ENCODE measurements at places on chromosomes 3 and 15. TPM values are rescaled to one million over a fixed set of nuclear protein-coding genes. Genes with fewer than 3 reads are reported as not detected.
A peak's percentile ranks its signal among the peaks of the same experiment; 100 is the strongest.

The STRA6 gene
- total RNA-seq = 13.6 TPM

The ACSBG1 gene
- total RNA-seq = 0.08 TPM

The ST8SIA2 gene
- total RNA-seq = 0.87 TPM

The U2SURP gene
- total RNA-seq = 86.1 TPM

DNA sequence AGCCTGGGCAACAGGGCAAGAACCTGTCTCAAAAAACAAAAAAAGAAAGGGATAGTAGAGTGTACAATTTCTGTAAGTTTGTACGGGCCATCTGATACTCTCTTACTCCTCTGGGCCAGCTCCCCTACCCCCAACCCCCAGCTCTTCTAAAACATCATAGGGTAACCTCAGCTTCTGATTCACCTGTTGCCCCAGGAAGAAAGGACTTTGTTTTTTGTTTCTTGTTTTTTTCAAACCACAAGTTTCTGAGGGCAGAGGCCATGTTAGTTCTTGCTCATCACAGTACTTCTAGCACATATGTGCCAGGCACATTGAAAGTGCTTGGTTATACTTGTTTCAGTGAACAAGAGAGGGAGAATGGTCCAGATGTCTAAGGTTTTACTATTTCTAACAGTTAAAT, 20.2 kb downstream of the ATOSA start:
- H3K27me3 ChIP-seq = no peaks in the 10 kb centered on the region
- no peaks in the 10 kb centered on the region for H3K4me1 ChIP-seq
- no peak for DNase-seq
- no peak overlapping the region for H3K4me3 ChIP-seq
- H3K36me3 ChIP-seq = no peaks in the 10 kb centered on the region
- H3K27ac ChIP-seq = no peak overlapping the region

GRCh38 chr15:56467616-56468015, 2.7 kb upstream of the MNS1 start:
- H3K36me3 ChIP-seq = no peaks in the 10 kb centered on the region
- H3K4me1 ChIP-seq = no peaks in the 10 kb centered on the region
- H3K27ac ChIP-seq = no peak overlapping the region

GRCh38 chr3:12963922-12964701, 109.1 kb downstream of the IQSEC1 start:
- H3K27me3 ChIP-seq = no peaks in the 10 kb centered on the region
- no peak overlapping the region for H3K4me3 ChIP-seq
- DNase-seq = no peak
- H3K27ac ChIP-seq = peak overlapping the region; percentile 58
- H3K36me3 ChIP-seq = no peaks in the 10 kb centered on the region

DNA sequence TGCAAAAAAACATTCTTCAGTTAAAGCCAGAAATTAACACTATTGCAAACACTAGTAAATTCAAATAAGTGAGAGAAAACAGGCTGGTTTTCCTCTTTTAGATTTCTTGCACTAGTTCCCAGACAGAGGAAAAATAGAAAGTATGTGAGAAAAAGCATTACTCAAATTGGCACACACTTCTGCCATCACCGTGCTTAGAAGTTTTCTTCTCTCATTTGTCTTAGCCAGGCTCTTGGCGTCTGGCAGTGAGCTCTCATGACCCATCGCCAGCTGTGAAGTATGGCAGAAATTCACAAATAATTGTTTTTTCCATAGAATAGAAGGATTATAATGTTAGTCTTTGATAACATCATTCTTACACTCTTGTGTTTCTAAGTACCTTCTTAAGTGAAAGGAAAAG, 515.9 kb downstream of the GBE1 start:
- H3K27ac ChIP-seq = no peak overlapping the region
- no peak overlapping the region for H3K4me3 ChIP-seq
- peaks cover 8% of the 10 kb centered on the region for H3K4me1 ChIP-seq
- no peak for DNase-seq

DNA sequence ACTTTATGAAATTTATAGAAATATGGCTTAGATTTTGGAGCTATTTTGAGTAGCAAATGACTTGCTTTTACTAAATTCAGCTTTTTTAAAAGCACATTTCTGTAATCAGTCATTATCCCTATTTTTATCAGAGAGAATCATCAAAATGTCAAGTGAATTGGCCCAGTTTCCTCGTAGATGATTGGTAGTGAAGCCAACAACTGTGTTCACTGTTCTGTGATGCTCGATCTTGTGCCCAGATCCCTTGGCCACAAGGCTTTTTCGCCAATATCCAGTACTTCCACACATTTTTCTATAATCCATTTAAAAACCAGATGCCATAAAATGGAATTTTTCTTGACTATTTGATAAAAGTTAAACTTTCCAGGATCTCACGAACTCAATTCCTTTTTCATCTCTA, 336.5 kb downstream of the ZNF385D start:
- no peak overlapping the region for H3K27ac ChIP-seq
- H3K4me3 ChIP-seq = no peak overlapping the region
- DNase-seq = no peak
- no peaks in the 10 kb centered on the region for H3K36me3 ChIP-seq

GRCh38 chr15:62841891-62842559, 200.5 kb upstream of the TPM1 start:
- H3K4me3 ChIP-seq = no peak overlapping the region
- no peaks in the 10 kb centered on the region for H3K36me3 ChIP-seq
- DNase-seq = no peak
- no peak overlapping the region for H3K27ac ChIP-seq

DNA sequence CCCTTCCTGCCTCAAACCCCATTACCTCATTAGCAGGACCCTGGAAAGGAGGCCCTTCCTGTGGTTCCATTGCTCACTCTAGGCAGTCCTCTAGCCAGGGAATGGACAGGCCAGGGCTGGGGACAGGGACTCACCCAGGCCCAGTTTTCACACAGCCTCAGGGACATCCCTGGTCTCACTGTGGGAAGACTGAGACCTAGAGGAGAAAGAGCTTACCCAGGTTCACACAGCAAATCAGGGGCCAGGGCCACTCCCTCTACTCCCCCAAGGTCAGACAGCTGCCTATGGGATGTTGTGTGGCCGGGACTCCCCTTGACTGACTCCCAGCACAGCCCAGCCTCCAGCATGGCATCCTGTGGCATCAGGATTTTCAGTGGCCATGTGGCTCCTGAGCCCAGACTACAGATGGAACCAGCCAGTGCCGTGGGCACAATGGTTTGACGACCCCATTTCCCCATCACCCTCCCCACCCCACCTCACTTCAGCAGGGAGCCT, 49.3 kb downstream of the ADAMTS7 start:
- no peak overlapping the region for H3K27ac ChIP-seq
- no peak overlapping the region for H3K4me3 ChIP-seq
- no peaks in the 10 kb centered on the region for H3K36me3 ChIP-seq
- H3K27me3 ChIP-seq = no peaks in the 10 kb centered on the region

GRCh38 chr3:105322570-105323273, 44.0 kb upstream of the ALCAM start:
- DNase-seq = no peak
- H3K4me1 ChIP-seq = no peaks in the 10 kb centered on the region
- H3K4me3 ChIP-seq = no peak overlapping the region
- H3K36me3 ChIP-seq = no peaks in the 10 kb centered on the region
- no peak overlapping the region for H3K27ac ChIP-seq

DNA sequence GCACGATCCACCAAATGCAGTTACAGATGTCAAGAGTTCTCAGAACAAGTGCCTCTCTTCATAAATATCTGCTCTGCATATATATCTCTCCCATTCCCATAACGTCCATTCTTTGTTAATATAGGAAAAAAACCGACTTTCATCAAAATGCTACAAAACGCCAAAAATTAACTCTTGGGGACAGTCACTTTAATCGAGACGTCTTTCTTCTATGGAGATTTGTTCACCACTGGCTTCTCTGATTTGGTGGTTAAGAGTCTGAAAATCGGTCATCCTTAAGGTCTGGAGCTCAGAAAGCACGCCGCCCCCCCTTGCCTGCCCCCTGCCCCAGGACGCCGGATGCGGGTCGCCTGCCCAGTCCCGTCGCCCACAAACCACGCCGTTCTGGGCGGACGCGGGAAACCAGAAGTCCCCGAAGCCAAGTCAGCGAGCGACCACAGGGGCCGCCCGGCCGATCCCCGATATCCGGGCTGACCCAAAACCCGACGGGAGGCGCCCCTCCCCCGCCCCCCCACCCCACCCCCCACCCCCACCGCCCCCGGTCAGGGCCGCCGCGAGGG, 252.7 kb downstream of the TJP1 start:
- peaks cover 11% of the 10 kb centered on the region for H3K4me1 ChIP-seq
- peaks cover 57% of the 10 kb centered on the region for H3K27me3 ChIP-seq
- H3K36me3 ChIP-seq = no peaks in the 10 kb centered on the region
- no peak overlapping the region for H3K4me3 ChIP-seq
- no peak overlapping the region for H3K27ac ChIP-seq

GRCh38 chr15:20349774-20350498, 191.7 kb downstream of the GOLGA6L6 start:
- H3K4me1 ChIP-seq = no peaks in the 10 kb centered on the region
- H3K36me3 ChIP-seq = no peaks in the 10 kb centered on the region
- H3K27ac ChIP-seq = no peak overlapping the region

DNA sequence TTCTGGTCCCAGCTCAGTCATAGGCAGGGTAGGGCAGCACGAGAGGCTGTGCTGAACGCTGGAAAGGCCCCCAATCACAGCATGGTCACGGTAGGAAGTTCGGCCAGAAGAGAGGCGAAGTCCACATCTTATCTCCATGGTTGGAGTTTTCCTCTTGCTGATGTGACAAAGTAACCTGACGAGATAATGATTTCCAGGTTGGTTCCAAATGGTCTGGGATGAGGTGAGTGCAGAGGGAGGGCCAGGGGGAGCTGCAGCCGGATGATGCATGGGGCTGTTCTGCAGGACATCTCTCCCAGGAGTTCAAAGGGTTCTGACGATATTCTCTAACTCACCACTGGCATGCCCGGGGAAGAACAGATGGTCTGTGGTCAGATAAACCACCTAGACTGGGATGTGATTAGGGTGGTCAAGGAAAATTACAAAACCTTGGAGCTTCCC, 83.2 kb upstream of the WNT5A start:
- peak; percentile 62 for DNase-seq
- no peaks in the 10 kb centered on the region for H3K36me3 ChIP-seq
- H3K4me3 ChIP-seq = no peak overlapping the region
- H3K27ac ChIP-seq = peak overlapping the region; percentile 79
- no peaks in the 10 kb centered on the region for H3K27me3 ChIP-seq

GRCh38 chr3:178618197-178618596, 82.0 kb downstream of the KCNMB2 start:
- DNase-seq = peak; percentile 37
- H3K27me3 ChIP-seq = no peaks in the 10 kb centered on the region
- no peaks in the 10 kb centered on the region for H3K36me3 ChIP-seq
- no peaks in the 10 kb centered on the region for H3K4me1 ChIP-seq
- no peak overlapping the region for H3K27ac ChIP-seq

DNA sequence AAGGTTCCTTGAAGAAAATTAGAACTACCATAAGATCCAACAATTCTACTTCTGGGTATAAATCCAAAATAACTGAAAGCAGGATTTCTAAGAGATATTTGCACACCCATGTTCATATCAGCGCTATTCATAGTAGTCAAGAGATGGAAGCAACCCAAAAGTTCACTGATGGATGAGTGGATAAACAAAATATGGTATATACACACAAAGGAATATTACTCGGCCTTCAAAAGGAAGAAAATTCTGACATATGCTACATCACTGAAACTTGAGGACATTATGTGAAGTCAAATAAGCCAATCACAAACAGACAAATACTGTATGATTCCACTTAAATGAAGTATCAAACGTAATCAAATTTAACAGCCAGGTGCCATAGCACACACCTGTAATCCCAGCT, 13.1 kb downstream of the DET1 start:
- H3K36me3 ChIP-seq = no peaks in the 10 kb centered on the region
- H3K27me3 ChIP-seq = no peaks in the 10 kb centered on the region
- no peak overlapping the region for H3K27ac ChIP-seq

DNA sequence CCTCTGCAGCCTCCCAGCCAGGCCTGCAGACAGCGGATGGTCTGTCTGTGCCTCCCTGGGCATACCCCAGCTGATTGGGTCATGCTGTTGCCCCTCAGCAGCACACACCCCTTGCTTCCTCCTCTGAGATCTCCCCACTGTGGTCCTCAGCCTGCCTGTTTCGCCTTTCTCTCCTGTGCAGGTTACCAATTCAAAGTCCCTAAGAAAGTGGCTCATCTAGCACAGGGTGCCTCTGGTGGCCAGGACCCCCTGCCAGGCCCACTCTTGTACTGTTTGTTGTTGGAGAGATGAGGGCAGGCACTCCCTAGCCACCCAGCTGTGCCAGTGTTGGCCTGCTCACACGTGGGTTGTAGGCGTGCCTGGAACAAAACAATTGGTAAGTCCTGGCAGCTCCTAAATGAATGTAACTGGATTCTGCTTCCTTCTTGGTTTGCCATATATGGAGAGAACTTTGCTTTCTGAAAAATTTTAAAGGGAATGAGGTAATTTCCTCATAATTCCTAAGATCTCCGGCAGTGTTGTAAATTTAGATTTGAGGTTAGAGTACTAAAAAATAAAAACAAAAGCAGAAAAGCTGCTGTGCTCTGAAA, 213.2 kb upstream of the IL12A start:
- H3K27me3 ChIP-seq = no peaks in the 10 kb centered on the region
- no peak overlapping the region for H3K27ac ChIP-seq
- no peak for DNase-seq
- no peaks in the 10 kb centered on the region for H3K36me3 ChIP-seq
- H3K4me3 ChIP-seq = no peak overlapping the region
- H3K4me1 ChIP-seq = no peaks in the 10 kb centered on the region

GRCh38 chr3:47711596-47711995, 70.1 kb downstream of the SMARCC1 start:
- H3K4me3 ChIP-seq = no peak overlapping the region
- no peaks in the 10 kb centered on the region for H3K27me3 ChIP-seq
- H3K36me3 ChIP-seq = peaks cover 5% of the 10 kb centered on the region
- no peak overlapping the region for H3K27ac ChIP-seq

GRCh38 chr3:33117461-33117860, 3.6 kb downstream of the CRTAP start:
- H3K27ac ChIP-seq = no peak overlapping the region
- DNase-seq = no peak
- H3K36me3 ChIP-seq = no peaks in the 10 kb centered on the region

DNA sequence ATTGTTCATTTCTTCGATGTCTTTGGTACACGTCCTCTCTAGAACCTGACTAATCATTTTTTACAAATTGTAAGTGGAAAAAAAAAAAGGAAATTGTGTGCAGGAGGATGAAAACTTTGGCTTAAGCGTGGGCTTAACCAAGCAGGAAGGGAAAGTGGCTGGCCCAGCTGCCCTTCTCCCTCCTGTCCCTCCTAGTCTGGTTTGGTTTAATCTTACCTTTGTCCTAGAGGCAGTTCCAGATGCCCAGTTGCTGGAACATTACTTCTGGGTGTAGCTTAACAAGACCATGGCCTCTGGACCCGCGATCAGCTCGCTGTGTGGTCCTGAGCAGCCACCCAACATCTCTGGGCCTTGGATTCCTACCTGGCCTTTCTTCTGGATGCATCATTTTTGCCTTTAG, 15.4 kb downstream of the PAQR5 start:
- H3K4me1 ChIP-seq = peaks cover 3% of the 10 kb centered on the region
- no peak overlapping the region for H3K4me3 ChIP-seq

- H3K36me3 ChIP-seq = no peaks in the 10 kb centered on the region
- no peaks in the 10 kb centered on the region for H3K27me3 ChIP-seq
Observed at GRCh38 chr3:72887705-72888545, at the start of gene GXYLT2. GXYLT2 (plus strand) TSS chr3:72888046; CDS start chr3:72888234, 188 bp downstream.

- no peak for DNase-seq
- H3K36me3 ChIP-seq = no peaks in the 10 kb centered on the region
- H3K27me3 ChIP-seq = no peaks in the 10 kb centered on the region
- H3K4me3 ChIP-seq = no peak overlapping the region
- no peak overlapping the region for H3K27ac ChIP-seq
- H3K4me1 ChIP-seq = no peaks in the 10 kb centered on the region
Observed at GRCh38 chr3:45730409-45731154, 41.4 kb downstream of the SACM1L start.

GRCh38 chr3:189908646-189909045, 212.1 kb downstream of the P3H2 start:
- no peaks in the 10 kb centered on the region for H3K27me3 ChIP-seq
- H3K4me1 ChIP-seq = no peaks in the 10 kb centered on the region
- no peaks in the 10 kb centered on the region for H3K36me3 ChIP-seq
- H3K4me3 ChIP-seq = no peak overlapping the region
- DNase-seq = no peak
- H3K27ac ChIP-seq = no peak overlapping the region

Measured in hepatocyte (in vitro differentiated cells).